Natural killer cell (primary cell): ENCODE measurements at places on chromosomes 1 and 21. TPM values are rescaled to one million over a fixed set of nuclear protein-coding genes. Genes with fewer than 3 reads are reported as not detected.

DNA sequence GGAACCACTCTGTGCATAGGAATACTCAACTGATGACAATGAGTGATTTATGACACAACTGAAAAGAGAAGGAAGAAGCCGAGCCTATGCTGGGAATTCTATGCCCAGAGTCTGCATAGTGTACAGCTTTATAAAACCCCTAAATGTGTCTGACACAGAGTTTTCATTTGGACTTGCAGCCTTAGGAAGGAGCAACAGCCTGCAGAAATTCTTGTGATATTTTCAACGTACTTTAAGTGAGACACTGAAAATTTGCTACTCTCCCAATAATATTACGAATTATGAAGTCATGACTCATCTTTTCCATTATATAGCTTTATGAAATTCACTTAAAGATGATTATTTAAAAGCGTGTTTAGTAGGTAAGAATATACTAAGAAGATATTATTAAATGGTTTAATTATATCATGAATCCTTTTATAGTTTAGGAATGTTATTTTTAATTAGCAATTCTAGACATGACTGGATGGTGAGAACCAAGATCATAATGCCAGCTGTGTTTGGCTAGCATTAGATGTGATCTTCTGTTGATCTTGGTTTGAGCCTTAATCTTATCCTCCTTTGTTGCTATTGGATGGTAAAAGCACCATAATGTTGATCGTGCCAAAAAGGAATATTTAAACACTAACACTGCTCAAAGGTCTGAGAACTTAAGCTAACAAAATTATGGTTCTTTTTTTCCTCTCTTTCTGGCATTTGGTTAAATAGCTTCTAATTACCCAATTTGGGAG lies 785.1 kb upstream of the ADGRL4 start:
- no peak for DNase-seq

DNA sequence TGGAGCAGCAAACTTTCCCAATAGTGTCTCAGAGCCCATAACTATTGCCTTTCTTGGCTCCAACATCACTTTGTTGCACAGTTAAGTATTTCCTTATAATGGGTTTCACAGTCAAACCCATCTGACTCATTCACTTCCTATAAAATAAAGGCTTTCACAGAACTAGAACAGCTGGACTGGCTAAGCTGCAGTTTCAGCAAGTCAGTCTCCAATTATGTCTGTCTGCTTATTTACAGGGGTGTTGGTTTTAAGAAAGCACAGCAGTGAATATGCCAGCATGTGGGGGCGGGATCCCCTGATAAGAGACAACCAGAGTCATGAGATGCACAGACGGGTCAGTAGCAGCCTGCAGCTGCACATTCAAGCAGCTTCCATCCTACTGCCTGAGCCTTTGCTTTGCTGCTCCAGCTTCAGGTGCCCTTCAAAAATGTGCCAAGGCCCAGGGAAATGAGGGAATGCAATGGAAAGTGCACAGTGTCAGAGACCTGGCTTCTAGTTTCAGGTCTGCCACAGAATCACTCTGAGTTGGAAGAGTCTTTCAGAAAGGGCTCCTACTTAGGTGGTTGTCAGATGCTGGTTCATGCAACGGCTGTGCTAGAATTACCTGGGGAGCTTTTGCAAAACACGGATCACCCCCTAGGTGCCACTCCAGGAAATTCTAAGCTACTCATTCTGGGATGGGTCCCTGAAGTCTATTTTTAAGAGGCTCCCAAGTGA lies 24.8 kb downstream of the RNF19B start:
- DNase-seq: no peak

DNA sequence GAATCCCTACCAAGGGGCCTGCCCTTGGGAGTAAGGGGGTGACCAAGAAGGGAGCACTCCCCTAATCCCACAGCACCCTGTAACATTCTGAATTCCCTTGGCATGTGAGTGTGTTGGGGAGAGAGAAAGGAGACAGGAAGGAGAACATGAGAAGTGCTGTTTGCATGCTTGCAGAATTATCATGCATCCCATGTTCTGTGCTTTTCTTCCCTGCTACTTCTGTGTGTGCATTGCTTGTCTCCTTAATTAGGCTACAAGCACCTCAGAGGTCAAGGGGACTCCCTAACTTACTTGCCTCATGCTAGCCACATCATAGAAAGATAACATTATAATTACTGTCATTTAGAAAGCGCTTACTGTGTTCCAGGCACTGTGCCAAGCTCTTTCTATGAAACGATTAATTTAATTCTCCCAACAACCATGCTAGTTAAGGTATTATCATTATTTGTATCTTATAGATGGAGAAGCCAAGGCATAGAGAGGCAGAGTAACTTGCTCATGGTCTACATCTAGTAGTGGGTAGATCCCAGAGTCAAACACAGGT lies 11.1 kb downstream of the NOS1AP start:
- DNase-seq: no peak

DNA sequence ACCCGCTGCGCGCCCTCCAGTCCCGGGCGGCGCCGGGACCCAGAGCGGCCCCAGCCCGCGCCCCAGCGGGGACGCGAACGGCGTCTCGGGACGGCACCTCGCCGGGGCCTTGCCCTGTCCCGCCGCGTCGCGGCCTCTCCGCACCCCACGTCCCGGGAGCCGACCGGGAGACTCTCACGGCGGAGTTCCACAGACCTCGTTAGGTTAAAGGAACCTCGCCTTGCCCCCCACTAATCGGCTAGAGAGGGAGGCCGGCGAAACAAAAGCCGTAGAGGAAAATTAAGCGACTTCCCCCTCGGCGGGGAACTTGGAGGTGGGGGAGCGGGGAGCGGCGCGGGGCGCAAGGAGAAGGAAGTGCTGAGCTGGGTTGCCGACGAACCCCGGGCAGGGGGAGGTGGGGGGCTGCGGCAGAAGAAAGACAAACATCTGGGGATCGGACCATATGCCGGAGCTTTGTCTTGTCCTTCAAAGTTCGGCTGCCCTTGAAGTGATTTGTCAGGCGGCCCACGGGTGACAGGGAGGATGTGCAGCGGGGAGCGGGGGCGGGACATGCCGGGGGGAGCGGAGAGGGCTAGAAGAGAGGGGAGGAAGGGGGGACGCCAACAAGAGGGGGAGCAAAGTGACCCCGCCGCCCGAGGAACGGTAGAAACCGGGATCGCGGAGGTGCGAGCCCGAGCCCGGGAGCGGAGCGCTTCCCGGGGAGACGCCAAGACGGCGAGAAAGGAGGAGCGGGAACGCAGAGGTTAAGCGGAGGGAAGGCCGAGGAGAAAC lies 120.0 kb upstream of the RRP15 start:
- peak; percentile 3 for DNase-seq

DNA sequence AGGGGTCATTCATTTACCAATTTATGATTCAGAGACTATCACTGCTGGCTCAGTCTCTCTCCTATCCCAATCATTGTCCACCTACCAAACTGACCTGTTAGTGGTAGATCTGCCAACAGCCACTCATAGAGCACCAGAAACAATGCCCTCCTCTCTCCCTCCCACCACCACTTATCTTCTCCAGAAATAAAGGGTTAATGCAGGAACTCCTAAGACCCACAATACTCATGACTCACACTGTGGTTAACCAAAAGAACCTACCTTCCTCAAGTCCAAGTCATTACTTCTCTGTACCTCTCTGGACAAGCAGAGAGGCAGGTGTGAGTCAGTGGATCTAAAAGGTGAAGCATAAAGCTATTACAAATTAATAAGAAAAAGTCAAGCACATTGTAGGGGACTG lies 40.9 kb upstream of the CAMK1G start:
- DNase-seq: no peak

DNA sequence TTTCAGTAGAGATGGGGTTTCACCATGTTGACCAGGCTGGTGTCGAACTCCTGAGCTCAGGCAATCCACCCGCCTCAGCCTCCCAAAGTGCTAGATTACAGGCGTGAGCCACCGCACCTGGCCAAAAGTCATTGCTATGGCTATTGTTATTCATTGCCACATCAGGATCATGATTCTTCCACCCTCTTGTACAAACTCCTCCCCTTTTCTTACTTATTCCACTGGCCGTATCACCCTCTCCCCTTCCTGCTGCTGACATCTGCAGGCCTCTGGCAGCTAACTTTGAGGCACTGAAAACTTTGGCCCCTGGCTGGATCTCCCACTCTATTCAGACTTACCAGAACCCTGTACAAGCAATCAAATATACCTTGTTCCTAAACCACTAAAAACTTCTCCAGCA lies 10.9 kb downstream of the TMEM53 start:
- DNase-seq: no peak

DNA sequence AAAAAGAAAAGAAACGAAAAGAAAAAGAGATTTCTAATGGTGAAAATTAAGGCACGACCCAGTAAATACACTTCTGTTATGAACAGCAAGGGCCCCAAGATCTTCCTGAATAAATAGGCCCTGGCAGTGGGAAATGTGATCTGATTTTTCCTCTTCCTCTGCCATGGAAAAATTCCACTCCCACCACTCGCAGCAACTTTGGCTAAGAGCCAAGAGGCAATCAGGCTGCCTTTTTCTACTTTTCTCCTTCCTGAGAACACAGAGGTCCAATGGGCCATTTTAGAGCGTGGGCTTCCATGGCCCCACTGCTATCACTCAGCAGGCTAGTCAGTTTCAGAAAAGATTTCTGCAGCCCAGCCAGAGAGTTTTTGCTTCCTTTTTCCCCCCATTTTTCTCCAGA lies 33.7 kb upstream of the AK4 start:
- DNase-seq: no peak

- no peak for DNase-seq
Observed at GRCh38 chr21:17393413-17393812, 119.4 kb upstream of the CXADR start.

GRCh38 chr1:36268981-36269380 lies 37.2 kb upstream of the SH3D21 start:
- DNase-seq: no peak

GRCh38 chr1:229191066-229191674 lies 79.7 kb upstream of the RAB4A start:
- DNase-seq: no peak

GRCh38 chr1:80472145-80472544 lies 1328.6 kb upstream of the ADGRL2 start:
- DNase-seq: no peak

GRCh38 chr1:29358183-29358582 lies 121.9 kb downstream of the PTPRU start:
- no peak for DNase-seq

GRCh38 chr1:234957330-234958065 lies 171.1 kb downstream of the TOMM20 start:
- DNase-seq: no peak

GRCh38 chr1:178718520-178718919 lies 6.5 kb upstream of the RALGPS2 start:
- DNase-seq: no peak

GRCh38 chr1:118459871-118460270 lies 274.8 kb upstream of the SPAG17 start:
- DNase-seq: no peak

The WDR64 gene
- not detected for total RNA-seq

The LRRC3 gene
- 0.36 TPM for total RNA-seq

The AGMAT gene
- 0.42 TPM for total RNA-seq

The RSPO1 gene
- not detected for total RNA-seq

The RAD54L gene
- total RNA-seq: 1.8 TPM

The DIP2A gene
- total RNA-seq: 166 TPM

The ENAH gene
- total RNA-seq: not detected

The C1orf53 gene
- not detected for total RNA-seq

The WNT2B gene
- 0.16 TPM for total RNA-seq
